ENCODE measurements at places on chromosomes 3 and 15.

GRCh38 chr15:39936187-39936586 lies 2.3 kb downstream of the EIF2AK4 start:
- no peak for DNase-seq

GRCh38 chr3:150372722-150373121 lies 35.4 kb upstream of the TSC22D2 start:
- no peak for DNase-seq

DNA sequence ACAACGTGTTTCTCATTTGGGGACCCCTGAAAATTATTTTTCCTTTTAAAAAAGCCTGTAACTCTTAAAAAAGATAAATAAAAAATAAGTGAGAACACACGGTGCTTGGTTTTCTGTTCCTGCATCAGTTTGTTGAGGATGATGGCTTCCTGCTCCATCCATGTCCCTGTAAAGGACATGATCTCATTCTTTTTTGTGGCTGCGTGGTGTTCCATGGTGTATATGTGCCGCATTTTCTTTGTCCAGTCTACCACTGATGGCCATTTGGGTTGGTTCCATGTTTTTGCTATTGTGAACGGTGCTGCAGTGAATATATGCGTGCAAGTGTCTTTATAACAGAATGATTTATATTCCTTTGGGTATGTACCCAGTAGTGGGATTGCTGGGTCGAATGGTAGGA lies 2.3 kb downstream of the TSPAN3 start:
- DNase-seq, result no peak

- peak; percentile 13 for DNase-seq
These were observed 207.1 kb downstream of the TBC1D2B start for GRCh38 chr15:77870195-77871065.

GRCh38 chr3:149542375-149543312 lies 68.1 kb downstream of the TM4SF4 start:
- peak; percentile 72 for DNase-seq

DNA sequence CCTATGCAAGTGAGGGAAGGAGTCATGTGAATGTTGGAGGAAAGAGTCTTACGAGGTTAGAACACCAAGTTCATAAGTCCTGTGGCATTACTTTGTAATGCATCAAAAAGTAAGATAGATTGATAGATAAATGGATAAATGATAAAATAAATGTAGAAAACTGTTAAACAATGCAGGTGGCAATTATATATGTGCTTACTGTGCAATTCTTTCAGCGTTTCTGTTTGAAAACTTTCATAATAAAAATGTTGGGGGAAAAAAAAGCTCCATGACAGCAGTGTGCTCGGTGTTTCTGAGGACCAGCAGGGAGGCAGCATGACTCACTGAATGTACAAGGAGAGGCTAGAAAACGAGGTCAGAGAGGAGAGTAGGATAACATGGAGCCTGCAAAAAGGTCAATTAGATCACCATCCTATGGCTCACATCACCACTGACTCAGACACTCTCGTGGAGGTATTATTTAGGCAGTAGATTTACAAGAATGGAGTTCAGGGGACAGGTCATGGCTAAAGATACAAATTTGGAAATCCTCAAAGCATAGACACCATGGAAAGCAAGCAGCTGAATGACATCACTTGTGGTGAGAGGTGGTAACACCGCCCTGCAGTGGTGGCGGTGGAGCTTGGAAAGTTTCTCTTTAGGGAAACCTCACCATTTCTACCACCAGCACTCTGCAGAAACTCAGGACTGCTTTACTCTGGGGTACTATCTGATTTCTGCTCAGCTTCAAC lies 219.8 kb downstream of the CTNNB1 start:
- no peak for DNase-seq

DNA sequence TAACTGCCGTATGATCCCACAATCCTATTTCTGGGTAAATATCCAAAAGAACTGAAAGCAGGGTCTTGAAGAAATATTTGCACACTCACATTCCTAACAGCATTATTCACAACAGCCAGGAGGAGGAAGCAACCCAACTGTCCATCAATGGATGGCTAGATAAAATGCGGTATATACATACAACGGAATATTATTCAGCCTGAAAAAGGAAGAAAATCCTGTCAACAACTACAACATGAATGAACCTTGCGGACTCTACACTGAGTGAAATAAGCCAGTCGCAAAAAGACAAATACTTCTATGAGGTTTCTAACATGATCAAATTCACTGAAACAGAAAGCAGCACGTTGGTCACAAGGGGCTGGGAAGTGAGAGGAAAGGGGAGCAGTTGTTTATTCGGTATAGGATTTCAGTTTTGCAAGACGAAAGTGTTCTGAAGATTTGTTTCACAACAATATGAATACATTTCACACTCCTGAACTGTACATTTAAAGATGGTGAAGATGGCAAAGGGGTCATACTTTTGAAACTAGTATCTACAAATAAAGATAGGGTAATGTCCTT lies 6.2 kb downstream of the DLG1 start:
- DNase-seq, result no peak

GRCh38 chr15:31365655-31366127 lies 39.1 kb downstream of the KLF13 start:
- DNase-seq, result no peak

GRCh38 chr3:133464573-133464972 lies 64.7 kb downstream of the BFSP2 start:
- DNase-seq, result peak; percentile 15

DNA sequence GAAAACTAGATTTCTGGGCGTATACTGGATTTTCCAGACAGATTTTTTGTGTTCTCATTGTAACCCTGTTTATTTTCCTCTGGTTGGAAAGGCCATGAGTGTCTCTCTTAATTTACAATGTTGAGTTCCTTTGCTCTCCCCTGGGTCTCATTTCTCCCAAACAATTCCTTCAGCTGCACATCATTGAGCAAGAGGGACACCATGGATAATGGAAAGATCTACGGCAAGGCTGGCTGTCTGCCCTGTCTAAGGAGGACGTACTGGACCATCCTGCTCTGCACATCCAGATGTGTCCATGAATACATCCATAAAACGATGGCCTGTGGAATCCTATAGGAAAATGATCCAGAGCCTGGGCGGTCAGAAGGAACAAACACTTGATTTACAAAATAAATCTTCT lies 258.1 kb upstream of the MCTP2 start:
- DNase-seq, result no peak

DNA sequence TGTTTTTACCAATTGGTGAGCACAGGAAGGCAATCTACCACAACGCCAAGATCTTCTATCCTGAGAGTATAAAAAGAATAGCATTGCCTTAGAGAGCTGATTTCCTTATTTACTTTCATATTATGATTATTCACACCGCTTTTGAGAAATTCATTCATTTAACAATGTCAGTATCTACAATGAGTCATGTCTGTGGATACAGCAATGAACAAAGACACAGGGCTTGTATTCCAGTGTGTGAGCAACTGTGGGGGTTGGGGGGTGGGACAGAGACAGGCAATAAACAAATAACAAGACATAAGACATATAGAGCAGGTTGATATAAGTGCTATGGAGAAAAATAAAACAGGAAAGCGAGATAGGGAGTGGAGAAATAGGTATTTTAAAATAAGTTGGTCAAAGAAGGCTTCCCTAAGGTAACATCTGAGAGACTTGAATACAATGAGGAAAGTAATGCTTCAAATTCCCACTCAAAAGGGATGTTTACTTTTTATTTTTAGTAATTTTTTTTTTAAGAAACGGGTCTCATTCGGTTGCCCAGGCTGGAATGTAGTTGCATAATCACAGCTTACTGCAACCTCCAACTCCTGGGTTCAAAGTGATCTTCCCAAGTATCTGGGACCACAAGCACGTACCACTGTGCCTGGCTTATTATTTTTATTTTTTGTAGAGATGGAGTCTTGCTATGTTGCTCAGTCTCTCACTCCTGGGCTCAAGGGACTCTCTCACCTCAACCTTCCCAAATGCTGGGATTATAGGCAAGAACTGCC lies 45.7 kb downstream of the PGBD4 start:
- DNase-seq, result no peak

GRCh38 chr3:194087280-194087679 lies 48.7 kb upstream of the HES1 start:
- no peak for DNase-seq

GRCh38 chr3:3296979-3297381 lies 117.5 kb upstream of the CRBN start:
- no peak for DNase-seq

- no peak for DNase-seq
These were observed 479.5 kb upstream of the AGTR1 start for GRCh38 chr3:148218222-148218621.
